ENCODE measurements at places on chromosomes 6 and 20. TPM values are rescaled to one million over a fixed set of nuclear protein-coding genes. Genes with fewer than 3 reads are reported as not detected.

The ARMH2 gene
- not detected for polyA plus RNA-seq

The WFDC5 gene
- not detected for polyA plus RNA-seq

The RNF182 gene
- 0.98 TPM for polyA plus RNA-seq

The TMEM217 gene
- 1.3 TPM for polyA plus RNA-seq

The DDO gene
- 0.14 TPM for polyA plus RNA-seq

DNA sequence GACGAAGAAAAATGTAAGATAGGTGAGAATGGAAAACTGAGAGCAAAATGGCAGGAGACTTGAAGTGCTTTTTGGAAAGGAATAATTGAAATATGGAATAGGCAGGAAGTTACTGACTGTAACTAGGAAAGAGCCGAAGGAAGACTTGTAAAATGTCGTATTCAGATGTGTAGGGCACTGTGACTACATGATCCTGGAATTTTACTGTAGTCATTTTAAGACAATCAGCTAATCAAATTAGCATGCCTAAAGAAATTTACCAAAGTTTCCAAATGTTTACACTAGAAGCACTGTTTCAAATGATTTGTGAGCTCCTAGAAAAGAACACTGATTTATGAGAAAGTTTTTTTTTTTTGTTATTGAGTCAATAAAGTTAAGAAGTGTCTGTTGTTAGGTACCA, 21.2 kb upstream of the ADIG start:
- no peak for DNase-seq

GRCh38 chr6:35727935-35728682, 8.7 kb upstream of the ARMC12 start:
- peak; percentile 68 for DNase-seq

GRCh38 chr20:64072498-64073063, 6.7 kb downstream of the RGS19 start:
- DNase-seq, result no peak

DNA sequence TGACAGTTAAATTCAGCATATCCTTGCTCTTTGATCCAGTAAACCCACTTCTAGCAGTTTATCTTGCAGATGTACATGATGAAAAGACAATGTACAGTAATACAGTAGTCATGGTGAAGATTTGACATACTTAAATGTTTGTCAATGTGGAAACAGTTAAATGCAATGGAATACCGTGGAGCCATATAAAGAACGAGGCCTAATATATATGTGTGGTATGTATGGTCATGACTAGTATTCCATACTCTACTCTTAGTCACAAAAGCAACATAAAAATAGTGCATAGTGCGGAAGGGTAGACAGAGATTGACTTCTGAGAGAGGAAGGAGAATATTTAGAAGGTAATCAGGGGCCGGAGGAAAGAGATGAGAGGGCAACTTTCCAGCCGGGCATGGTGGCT, 70.7 kb upstream of the ARMC2 start:
- DNase-seq, result no peak

DNA sequence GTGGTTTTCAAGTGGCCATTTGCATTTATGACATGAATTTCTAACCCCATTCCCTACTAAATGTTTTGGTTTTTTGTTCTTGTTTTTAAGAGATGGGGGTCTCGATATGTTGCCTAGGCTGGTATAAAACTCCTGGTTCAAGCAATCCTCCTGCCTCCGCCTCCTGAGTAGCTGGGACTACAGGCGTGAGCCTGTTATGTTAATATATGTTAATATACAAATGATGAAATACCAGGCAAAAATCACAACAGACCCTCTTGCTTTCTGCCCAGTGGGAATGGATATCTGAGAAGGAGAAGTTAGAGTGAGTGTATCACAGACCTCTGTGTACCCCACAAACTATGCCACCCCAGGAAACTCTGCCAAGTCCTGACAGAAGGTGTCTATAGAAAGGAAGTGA, 66.2 kb downstream of the CDC40 start:
- no peak for DNase-seq

- no peak for DNase-seq
Measured at GRCh38 chr6:33694401-33694931, 17.0 kb downstream of the UQCC2 start.

- DNase-seq, result no peak
Measured at GRCh38 chr6:142816486-142816885, 128.5 kb downstream of the HIVEP2 start.

DNA sequence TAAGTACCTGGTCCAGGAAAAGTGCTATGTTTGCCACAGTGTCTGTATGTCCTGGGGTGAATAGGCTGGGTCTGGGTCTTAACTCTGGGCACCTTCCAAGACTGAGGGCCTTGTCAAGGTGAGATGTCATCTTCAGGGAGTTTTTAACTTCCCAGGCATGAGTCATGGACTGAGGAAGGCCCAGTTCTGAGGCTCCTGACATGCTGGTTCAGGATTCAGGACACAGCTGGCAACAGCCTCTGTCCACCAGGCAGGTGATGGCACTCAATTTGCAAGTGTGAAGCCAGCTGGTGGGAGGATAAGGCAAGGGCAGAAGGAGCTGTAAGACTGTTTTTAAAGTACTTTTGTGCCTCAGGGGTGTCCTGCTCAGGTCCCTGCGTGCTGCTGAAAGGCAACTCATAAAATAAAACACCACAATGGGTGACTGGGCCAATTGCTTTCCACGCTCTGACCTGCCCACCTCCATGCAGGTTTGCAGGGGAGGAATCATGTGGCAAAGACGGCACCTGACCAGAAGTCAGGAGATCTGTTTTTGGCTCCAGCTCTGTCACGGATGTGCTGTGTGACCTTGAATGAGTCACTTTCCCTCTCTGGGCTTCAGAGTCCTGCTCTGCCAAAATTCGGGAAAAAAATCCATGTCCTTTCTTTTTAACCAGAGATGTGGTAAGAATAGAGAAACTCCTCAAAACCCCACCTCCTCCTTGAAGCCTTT, 4.9 kb upstream of the PACSIN1 start:
- DNase-seq, result no peak

- DNase-seq, result no peak
Measured at GRCh38 chr20:32875673-32876072, 16.9 kb downstream of the EFCAB8 start.

DNA sequence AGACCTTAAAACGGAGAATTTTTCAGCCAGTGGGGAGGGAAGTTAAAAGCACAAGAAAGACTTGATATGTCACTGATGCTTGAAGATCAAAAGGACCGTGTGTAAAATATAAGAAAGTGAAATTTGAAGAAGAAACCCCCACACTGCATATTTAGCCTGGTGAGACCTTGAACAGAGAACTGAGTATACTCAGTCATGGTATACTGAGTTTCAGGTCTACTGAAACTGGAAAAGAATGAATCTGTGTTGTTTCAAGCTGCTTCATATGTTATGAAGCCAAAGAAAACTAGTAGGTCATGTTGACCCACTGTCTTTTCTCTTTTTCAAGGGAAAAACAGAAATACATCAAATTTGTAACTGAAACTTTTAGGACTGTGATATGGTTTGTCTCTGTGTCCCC, 443.8 kb upstream of the GJE1 start:
- no peak for DNase-seq
